ENCODE measurements at places on chromosomes 5 and 9.

DNA sequence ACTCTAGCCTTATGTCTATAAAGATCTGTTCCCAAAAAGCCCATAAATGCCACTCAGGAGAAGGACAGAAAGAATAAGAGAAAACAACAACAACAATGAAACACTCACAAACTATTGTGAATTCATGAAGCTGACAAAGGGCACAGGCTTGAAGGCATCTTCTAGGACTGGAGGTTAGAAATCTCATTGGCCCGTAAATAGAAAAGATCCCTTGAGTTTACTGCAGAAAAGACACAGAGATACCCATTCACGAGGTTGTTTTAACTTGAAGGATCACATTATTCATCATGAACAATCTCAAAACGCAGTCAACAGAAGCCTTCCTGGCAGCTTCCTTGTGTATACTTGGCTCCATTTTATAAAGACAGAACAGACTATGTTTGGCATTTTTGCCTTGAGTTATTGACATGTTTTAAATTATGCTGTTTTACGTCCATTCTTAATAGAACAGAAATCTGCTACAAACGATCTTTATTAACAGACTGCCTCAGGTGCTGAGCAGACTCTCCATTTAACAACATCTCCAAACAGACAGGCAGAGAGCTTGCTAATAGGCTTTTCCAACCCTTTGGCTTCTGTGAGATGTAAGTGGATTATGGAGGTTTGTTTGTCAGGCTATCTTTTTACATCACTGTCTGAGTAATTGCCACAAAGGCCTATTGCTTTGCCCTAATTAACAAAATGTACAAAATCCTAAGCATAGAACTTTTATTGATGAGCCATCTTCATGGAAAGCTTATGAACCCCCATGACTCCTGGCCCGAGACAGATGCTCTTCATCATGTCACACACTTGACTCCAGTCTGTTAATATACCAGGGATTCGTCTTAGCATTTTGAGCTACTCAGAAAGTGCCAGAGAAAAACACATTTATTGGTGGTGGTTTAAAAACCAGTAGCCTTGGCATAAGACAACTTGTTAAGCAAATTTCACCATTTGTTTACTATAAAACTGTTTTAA, 735.3 kb upstream of the ZNF608 start:
- no peak for DNase-seq

DNA sequence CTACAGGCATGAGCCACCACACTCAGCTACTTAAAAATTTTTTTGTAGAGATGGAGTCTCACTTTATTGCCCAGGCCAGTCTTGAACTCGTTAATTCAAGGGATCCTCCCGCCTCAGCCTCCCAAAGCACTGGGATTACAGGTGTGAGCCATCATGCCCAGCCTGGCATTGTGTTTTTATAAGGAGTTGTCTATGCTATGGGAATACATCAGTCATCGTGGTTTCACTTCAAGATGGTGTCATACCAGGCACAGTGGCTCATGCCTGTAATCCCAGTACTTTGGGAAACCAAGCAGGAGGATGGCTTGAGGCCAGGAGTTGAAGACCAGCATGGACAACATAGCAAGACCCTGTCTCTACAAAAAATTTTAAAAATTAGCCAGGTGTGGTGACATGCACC, 49.7 kb downstream of the CYSTM1 start:
- no peak for DNase-seq

- DNase-seq, result no peak
Observed at GRCh38 chr9:37575921-37576721, at the start of gene FBXO10. Gene FBXO10, minus strand, starts transcription at chr9:37576380. Its CDS starts 34,612 bp downstream, at chr9:37541768.

- DNase-seq, result no peak
Observed at GRCh38 chr9:2021731-2022130, 6.6 kb downstream of the SMARCA2 start.

DNA sequence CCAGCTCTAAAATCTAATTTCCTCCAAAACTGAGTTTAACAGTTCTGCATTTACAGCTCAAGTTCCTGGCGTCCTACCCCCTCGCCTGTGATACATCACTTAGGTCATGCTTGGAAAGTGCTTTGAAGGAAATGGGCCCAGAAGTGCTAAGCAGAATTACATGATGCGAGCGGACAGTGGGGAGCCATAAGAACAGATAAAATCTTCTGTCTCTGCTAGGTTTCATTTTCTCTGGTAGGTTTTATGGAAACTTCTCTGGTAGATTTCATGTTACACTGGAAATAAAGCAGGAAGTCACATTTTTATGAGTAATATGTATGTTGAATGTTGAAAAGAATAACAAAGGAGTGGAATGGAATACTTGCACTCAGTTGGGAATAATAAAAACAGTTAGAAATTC, 138.3 kb downstream of the ZDHHC21 start:
- no peak for DNase-seq

DNA sequence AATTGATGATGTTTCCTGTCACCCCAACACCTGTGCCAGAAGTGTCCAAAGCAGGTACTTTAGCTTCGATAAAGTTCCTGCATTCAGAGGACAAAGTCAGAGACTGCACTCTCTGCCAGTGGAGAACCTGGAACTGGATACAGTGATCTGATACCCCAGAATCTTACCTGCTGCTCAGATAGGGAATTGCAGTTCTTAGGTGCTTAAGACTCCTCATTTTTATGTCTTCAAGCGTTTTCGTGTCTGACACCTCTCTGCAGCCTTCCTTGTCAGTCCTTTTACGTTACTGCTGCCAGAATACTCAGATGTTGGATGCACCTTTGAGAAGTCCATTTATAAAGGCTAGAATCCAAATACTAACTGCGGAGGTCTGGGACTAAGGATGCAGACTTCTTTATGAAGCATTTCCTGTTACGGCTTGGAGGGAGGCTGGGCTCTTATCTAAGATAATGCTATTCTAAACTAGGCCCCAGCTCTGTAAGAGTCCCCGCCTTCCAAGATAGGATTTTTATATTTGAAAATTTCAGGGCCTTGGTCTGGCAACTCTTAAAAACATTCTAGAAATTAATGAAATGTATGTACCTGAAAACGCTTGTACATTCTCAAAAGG, 1.9 kb downstream of the ISOC1 start:
- DNase-seq, result no peak

GRCh38 chr9:77271023-77271690, 93.8 kb downstream of the VPS13A start:
- no peak for DNase-seq

DNA sequence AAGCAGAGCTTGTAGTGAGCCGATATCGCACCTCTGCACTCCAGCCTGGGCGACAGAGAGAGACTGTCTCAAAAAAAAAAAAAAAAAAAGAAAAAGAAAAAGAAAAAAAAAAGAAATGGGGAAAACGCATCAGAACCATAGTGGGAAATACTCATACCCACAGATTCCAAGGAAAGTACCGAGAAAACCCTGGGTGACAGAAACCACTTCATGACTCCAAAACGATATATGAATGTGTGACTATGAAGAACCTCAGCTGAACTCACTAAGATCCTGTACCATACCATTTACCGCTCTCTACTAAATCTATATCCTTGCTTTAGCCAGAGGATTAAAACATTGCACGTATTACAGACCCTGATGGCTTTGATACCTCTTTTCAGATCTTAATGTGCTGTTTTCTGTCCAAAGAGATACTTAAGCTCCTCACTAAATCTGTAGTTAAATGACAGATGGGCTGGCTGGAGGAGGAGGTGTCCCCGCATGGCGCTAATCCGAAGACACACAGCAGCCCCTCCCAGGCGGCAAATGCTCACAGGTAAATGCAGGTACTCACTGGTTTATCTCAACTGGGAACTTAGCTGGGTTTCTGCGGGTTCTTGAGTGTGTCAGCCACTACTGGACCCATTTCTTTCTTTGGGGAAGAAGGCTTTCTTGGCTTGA, 2.8 kb downstream of the LPCAT1 start:
- DNase-seq, result no peak

GRCh38 chr5:74640954-74641734, 616 bp upstream of the ENC1 start:
- DNase-seq, result no peak

- DNase-seq, result no peak
Observed at GRCh38 chr9:95822015-95822414, 53.5 kb upstream of the ERCC6L2 start.

DNA sequence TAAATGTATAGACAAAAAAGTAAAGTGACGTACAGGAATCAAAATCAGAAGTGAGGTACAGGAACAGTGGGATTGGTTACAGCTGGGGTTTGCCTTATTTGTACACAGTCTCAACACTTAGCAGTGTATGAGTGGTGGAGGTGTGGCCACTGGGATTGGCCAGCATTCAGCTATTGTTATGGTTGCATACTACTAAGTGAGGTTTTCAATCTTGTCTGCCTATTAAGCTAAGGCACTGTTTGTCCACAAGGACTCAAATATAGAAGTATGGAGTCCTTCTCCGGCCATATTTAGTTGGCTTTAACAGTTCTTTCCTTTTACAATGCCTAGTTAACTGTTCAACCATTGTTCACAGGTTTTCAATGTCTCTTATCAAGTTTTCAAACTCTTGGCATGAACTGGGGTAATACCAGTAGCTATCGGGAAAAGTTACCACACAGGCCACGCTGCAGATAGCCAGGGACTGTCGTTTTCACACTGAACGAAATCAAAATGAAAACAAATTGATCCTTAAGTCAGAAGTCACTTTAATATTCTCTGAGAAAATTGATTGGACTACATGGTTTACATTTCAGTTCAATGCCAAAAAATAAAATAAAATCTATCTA, 176.0 kb upstream of the FREM1 start:
- no peak for DNase-seq

DNA sequence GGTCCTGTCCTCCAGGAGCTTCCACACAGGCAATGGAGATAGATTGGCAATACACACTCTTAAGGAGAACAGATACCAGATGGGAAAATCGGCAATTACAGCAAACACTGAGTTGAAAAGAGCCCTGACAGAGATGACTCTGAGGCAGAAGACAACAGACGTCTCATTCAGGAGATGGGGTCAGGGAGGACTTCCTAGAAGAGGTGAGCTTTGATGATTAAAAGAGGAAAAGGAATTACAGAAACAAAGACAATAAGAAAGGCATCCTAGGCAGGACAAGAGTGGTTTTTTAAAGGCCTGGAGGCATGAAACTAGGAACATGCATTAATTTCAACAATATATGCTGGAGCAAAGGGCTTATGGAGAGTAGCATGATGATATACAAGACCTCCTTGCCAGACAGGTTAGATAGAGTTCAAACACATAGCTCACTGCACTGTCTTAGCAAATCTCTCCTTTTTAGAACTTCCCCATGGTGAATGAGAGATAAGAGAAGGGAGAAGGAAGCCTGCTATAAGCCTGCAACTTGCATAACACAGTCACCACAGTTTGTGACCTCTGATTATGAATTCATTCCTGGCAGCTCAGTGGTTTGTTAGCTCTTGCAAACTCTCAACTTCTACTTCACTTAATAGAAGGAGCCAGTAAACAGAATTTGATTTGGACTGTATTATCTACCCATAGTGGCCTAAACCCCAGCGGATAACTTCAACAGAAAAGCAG, 48.5 kb downstream of the SIL1 start:
- no peak for DNase-seq

GRCh38 chr9:107548298-107549142, 59.0 kb upstream of the KLF4 start:
- no peak for DNase-seq

GRCh38 chr5:171673328-171673727, 112.3 kb upstream of the SMIM23 start:
- DNase-seq, result no peak

DNA sequence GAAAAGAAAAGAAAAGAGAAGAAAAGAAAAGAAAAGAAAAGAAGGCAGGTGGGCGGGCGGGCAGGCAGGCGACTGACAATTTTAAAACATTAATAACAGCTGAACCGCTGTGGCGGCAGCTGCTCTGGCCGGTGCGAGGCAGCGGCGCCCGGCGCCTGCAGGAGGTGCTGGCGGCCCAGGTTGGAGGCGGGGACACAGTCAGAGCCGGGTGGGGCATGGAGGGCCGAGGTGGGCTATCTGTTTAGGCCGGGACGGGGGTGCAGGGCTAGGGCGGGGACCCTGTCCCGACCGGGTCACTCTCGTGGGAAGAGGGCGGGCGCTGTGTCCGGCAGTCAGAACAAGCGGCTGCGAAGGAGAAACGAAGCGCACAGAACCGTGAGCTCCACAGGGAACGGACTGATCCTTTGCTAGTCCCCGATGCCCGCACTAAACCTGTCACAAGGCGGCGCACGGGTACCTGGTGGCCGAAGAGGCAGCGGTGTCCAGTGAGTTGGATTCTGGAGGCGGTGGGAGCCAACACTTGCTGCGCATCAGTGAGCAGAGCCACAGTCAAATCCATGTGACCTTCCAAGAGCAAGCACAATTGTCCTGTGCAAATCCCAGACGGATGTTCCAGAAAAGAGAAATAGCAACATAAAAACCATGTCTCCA, 13.6 kb upstream of the ALDOB start:
- DNase-seq, result peak; percentile 18

- DNase-seq, result no peak
Observed at GRCh38 chr5:128135286-128135685, 51.7 kb downstream of the SLC12A2 start.

DNA sequence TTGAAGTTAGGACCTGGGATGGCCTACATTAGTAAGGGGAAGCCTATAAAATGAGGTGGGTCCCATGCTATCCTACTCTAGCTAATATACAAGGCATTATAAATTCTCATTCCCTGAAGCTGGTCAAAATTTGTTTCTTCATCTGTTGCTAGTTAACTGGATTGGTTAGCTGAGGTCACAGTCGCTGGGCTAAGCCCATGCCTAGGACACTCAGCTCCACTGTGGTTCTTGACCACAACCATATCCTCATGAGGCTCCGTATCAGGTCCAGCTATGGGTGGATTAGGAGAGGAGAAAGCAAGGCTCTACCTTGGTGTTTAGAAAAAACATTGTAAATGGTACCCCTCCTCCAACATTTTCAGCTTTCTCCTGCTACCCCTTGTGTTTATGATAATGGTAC, 52.8 kb upstream of the RAI14 start:
- no peak for DNase-seq

- no peak for DNase-seq
Observed at GRCh38 chr9:108125625-108126024, 636.1 kb upstream of the KLF4 start.

DNA sequence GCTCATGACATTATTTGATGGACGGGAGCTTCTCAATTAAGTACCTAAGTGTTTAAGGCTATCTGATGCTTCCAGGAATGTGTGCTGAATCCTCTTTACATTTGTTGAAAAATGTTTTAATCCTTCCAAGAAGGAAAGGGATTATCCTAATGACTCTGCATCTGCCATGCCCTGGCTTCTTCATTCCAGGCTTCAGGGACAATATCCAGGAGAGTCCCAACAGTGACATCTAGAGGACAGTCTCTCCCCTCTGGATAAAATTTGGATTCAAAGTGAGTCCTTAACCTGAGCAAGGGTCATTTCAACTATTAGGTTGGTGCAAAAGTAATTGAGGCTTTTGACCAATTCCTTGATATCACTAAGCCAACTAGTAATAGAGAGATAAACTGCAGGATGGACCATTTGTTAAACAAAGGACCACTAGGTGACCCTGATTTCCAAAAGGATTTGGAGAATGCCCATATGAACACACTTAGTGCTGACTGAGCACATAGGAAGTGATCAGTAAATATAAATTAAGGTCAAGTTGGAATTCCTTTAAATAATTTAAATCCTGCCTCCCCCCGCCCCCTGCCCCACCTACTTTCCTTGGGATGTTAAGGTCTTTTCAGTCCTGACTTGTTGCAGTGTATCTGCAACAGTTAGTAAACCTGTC, 19.1 kb downstream of the TNFSF8 start:
- DNase-seq, result no peak

- no peak for DNase-seq
Observed at GRCh38 chr5:6791031-6791430, 77.8 kb downstream of the TENT4A start.

- DNase-seq, result no peak
Observed at GRCh38 chr5:109099081-109099480, 310.7 kb downstream of the PJA2 start.

GRCh38 chr5:179375236-179375685, 30.0 kb upstream of the ADAMTS2 start:
- DNase-seq, result no peak

GRCh38 chr5:405421-405820, 37.6 kb upstream of the EXOC3 start:
- DNase-seq, result no peak

Data from activated CD8-positive, alpha-beta memory T cell treated with anti-CD3 and anti-CD28 coated beads for 1 hour (primary cell).